NCI-H2029 (cell line): ENCODE measurements at places on chromosomes 2 and 18.

DNA sequence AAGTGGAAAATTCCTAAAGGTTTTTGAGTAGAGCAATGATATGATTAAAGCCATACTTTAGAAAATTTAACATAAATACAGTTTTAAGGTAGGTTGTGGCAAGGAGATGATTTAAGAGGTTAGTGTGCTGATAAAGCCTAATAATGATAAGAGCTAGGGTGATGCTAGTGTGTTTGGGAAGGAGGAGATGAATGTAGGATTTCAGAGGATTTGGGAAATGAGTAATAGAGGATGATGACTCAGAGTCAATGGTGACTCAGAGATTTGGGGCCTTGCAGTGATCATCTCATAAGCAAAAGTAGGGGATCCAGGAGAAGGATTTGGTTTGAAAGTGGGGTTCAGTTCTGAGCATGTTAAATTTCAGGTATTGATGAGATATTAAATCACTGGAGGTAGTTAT is 23.3 kb downstream of the STAMBP start:
- no peak for DNase-seq

GRCh38 chr2:156064540-156064939 is 268.0 kb downstream of the NR4A2 start:
- DNase-seq, result no peak

- DNase-seq, result no peak
Observed at GRCh38 chr2:165219481-165219880, 15.6 kb upstream of the SCN3A start.

- DNase-seq, result no peak
Observed at GRCh38 chr2:82796132-82796531, 1662.9 kb downstream of the SUCLG1 start.

DNA sequence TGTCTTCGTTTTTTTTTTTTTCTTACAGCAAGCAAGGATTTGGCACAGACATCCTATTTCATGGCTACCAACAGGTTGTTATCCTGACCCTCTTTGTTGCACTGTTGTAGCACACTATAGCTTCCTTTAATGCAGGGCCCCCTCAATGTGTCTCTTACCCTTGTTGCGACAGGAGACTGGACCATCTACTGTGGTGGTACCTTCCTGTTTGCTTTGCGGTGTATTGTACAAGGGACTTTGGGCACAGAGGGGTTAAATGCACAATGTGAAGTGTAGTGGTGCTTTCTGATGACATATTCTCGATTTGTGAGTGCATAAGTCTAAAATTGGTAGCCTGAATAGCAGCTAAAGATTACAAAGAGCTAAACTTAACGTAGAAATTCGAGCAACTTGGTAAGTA is 27.5 kb downstream of the CCNT2 start:
- no peak for DNase-seq

DNA sequence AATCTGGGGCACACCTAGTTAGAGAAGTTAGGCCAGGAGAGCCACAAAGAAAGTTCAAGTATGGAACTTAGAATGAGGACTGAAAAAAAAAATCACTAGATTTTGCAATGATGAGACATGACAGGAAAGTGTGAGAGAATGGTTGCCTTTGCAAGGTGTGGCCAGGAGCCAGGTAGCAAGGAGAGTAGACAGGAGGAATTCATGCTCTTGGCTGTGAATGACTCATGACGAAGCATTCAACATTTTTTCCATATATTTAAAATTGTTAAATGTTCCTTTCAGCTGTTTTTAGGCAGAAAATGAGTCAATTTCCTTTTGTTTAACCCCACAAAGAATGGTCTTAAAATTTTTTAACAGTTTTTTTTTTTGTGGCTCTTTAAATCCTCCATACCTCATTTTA is 636.9 kb downstream of the PLCL1 start:
- DNase-seq, result no peak

GRCh38 chr18:26422472-26423162 is 125.7 kb downstream of the KCTD1 start:
- no peak for DNase-seq
